ENCODE measurements at places on chromosomes 6 and 20. TPM values are rescaled to one million over a fixed set of nuclear protein-coding genes. Genes with fewer than 3 reads are reported as not detected.
A peak's percentile ranks its signal among the peaks of the same experiment; 100 is the strongest.

The DLL1 gene
- total RNA-seq = 2.2 TPM

DNA sequence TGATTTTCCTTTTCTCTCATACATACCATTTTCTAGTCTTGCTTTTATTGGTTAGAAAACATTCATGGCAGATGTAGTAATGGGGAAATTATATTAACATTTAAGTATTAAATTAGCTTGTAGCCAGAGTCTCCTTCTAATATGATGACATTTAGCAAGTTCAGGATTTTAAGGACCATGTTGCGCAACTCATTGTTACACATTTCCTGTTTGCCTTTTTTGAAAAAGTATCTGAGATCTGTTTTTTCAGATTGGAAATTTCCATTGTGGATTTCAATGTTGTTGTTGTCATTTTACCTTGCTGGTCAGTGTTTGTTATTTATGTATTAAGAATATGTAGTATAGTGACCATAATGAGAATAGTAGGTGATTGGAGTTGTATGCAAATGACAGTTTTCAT, 38.7 kb downstream of the CDKAL1 start:
- no peak for DNase-seq

The MICA gene
- 39.2 TPM for total RNA-seq

GRCh38 chr20:53130795-53131194, 158.6 kb downstream of the TSHZ2 start:
- DNase-seq = no peak

DNA sequence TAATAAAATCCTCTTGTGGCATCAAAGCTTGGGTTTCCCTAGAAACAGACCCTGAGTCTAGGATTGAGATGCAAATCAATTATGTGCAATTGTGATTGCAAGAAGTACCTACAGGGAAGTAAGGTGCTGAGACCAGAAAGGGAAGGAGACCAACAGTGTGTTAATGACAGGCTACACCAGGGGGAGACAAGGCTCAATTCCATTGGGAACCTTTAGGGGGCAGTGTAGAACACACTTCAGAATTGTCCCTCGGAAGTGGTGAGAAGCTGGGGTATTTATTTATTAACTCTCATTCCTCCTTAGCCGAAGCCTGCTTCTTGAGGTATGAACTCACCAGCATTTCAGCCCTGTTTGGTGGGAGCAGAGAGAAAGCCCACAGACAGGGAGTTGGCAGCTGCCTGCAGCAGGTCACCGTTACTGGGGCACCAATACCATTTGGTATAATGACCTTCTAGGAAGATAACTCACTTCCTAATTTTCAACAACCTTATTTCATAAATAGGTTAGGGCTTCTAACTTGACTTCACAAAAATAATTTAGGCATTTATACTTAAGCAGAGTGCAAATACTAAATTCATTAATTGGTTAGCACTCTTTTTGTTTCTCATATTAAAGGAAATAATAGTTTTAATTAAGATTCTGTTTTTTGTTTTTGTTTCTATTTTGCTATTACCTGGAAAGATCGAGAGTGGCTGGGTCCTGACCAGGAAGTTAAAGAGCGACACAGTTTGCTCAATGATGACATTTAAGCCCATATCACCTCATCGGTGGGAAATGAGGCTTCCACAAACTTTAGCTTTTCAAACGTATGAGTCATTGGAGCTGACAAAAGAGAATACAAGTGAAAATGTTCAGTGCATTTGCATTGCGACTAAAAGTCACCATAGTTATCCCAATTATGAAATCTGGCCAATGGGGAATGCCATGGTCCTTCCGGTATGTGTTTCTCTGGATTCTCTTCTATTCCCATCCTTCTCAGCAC, 94.8 kb downstream of the BTBD3 start:
- DNase-seq = peak; percentile 86

DNA sequence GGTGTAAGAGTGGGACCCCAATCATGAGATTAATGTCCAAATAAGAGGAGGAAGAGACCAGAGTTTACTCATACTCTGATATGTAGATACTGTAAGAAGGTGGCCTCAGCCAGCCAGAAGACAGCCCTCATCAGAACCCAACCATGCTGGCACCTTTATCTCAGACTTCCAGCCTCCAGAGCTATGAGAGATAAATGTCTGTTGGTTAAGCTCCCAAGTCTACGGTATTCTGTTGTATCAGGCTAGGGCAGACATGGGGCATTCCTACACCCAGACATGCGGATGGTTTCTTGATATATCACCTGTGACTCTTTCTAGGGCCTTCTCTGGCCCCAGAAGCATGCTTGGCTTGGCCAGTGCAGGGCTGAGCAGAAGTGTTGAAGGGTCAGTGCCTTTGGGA, 247.4 kb upstream of the RIN2 start:
- DNase-seq = no peak

DNA sequence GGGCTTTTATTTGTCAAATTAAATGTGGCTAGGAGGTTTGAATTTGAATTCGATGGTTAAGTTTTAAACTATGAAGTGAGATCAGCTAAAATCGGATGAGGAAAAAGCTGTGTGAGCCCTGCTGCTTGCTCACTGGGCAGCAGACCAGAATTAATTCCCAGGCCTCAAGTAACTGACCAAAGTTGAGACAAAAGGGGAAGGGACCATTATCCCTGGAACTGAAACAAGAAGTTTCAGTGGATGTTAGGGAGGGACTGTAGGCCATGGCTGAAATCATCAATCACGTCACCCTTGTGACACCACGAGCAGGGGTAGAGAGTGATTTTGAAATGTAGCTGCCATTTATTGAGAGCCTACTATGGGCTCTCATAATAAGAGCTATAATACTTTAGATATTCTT, 7.0 kb upstream of the PRSS35 start:
- no peak for DNase-seq

The TSBP1 gene
- total RNA-seq = not detected

The MYO6 gene
- total RNA-seq = 28.8 TPM
